ENCODE measurements at places on chromosomes 6 and 20.

DNA sequence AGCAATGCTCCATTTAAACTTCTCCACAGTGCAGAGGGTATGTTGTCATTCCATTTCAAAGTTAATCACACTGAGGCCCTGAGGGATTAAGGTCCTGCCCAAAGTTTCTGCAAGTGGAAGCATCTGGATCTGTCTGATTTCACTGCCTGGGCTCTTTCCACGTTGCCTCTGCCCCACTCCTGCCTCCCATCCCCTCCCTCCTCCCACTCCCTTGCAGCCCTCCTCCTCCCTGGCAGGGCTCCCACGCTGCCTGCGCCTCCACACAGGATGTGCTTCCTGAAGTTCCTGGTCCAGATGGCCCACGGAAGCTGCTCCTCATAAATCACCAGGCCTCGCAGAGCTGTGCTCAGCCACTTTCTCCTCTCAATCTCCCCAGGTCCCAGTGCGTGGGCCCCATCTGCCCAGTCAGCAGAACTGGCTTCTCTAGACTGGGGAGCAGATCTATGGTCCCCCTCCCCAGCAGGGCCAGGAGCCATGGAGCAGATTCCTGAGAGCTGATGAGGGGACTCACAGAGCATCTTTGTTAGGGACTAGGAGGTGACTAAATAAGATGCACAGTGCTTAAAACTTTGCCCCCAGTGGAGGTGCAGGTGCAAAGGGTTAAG is 65.4 kb upstream of the MAFB start:
- H3K27me3 ChIP-seq: no peaks in the 10 kb centered on the region
- no peaks in the 10 kb centered on the region for H3K36me3 ChIP-seq
- H3K4me1 ChIP-seq: peaks cover 52% of the 10 kb centered on the region
- no peak overlapping the region for H3K27ac ChIP-seq
- no peak overlapping the region for H3K4me3 ChIP-seq

GRCh38 chr6:118952683-118953082 is 17.7 kb upstream of the MCM9 start:
- no peak for DNase-seq
- H3K27ac ChIP-seq: no peak overlapping the region
- H3K4me3 ChIP-seq: no peak overlapping the region
- no peaks in the 10 kb centered on the region for H3K4me1 ChIP-seq
- no peaks in the 10 kb centered on the region for H3K36me3 ChIP-seq
- no peaks in the 10 kb centered on the region for H3K27me3 ChIP-seq

- H3K4me3 ChIP-seq: no peak overlapping the region
- H3K27me3 ChIP-seq: no peaks in the 10 kb centered on the region
- DNase-seq: no peak
- peaks cover 65% of the 10 kb centered on the region for H3K4me1 ChIP-seq
These were observed 176.4 kb downstream of the ARID1B start for GRCh38 chr6:156953479-156954146.

- H3K36me3 ChIP-seq: peaks cover 2% of the 10 kb centered on the region
- no peak overlapping the region for H3K27ac ChIP-seq
- no peak overlapping the region for H3K4me3 ChIP-seq
- peaks cover 6% of the 10 kb centered on the region for H3K27me3 ChIP-seq
- no peaks in the 10 kb centered on the region for H3K4me1 ChIP-seq
These were observed 382.9 kb upstream of the CNR1 start for GRCh38 chr6:88548891-88549505.

- no peaks in the 10 kb centered on the region for H3K27me3 ChIP-seq
- no peaks in the 10 kb centered on the region for H3K36me3 ChIP-seq
- DNase-seq: no peak
- H3K4me1 ChIP-seq: no peaks in the 10 kb centered on the region
- no peak overlapping the region for H3K4me3 ChIP-seq
- no peak overlapping the region for H3K27ac ChIP-seq
These were observed 71.4 kb upstream of the PCSK2 start for GRCh38 chr20:17155401-17155800.
